ENCODE measurements at places on chromosomes 3 and 15.
A peak's percentile ranks its signal among the peaks of the same experiment; 100 is the strongest.

DNA sequence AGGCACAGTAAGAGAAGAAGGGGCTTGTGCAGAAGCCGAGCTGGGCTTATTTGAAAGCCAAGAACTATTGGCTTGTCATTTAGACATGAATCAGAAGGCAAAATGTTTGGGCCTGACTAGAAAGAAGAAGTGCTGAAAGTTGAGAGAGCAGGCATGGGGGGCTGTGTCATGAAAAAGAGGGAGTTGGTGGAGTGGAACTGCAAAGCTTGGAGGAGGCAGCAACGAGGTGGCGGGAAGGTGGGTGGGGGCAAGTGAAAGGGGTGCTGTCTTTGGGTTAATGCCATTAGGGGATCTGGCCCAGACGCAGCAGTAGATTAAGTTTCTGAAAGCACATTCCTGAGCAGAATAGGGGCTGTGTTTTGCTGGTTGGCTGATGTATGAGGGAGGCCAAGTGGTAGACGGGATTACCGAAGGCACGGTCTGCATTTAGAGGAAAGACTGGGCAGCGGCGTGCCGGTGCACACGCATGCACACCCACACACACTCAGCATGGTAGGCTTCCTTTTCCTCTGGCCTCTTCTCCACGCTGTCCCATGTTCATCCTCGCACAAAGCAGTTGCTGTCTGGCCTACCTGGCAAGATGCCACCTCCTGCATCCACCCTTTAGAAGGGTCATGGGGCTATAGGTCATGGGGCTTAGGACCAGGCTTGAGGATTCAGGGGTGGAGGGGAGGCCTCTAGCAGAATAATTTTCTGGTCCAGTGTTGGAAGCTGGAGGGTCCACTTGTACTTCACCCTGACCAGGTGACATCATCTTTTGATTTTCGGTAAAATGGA, 43.0 kb downstream of the BOC start:
- peak; percentile 35 for DNase-seq

DNA sequence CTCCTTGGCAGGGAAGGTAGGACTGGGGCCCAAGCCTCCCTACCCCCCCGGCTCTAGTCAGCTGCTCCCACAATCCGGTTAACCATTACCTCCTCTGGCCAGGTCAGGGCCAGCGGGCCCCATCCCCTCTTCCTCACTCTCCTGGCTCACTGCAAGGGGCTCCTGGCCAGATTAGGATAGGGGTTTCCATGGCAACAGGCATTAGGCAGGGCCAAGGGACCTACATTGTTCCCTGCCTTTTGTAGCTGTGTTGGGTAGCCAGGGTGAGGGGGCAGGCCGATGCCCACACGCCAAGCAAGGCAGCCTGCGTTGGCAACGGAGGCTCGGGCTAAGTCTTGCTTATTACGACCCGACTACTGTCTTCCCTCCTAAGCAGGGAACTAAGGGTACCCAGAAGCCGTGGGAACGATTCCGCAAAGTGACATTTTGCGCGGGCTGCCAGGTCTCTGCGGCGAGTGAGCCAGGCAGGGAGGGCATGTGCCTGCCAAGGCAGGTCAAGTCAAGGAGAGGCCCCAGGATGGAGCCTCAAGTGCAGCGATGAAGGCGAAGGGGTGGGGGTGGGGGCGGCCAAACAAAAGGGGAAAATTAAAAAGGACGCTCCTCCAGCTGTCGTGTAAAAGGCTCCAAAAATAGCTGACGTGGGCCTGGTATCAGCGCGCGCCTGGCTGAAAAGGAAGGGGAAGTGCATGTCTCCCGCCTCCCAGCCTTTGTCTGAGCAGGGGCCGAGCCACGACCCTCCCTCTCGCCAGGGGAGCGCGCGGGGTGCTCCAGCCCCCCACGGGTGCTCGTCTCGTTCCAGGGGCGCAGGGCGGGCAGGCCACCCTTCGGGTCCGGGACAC, 919 bp downstream of the IDH2 start:
- no peak for DNase-seq

DNA sequence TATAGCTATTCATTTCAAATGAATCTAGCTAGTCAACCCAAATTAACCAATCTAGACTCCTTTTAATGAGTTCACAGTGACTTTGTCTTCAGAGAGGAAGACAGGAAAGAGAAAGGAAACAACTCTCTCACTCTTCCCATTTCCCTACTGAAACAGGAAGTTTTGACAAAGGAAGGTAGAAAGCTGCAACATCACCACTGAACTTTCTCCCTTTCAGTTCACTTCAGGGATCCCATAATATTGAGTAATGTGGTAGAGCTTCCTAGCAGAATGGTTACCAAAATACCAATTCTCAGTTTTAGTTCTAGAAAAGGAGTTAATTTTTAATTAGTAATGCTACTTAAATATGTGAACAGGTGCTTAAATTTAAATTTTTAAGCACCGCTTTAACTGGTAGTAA, 7.5 kb downstream of the VPS13C start:
- DNase-seq: no peak

DNA sequence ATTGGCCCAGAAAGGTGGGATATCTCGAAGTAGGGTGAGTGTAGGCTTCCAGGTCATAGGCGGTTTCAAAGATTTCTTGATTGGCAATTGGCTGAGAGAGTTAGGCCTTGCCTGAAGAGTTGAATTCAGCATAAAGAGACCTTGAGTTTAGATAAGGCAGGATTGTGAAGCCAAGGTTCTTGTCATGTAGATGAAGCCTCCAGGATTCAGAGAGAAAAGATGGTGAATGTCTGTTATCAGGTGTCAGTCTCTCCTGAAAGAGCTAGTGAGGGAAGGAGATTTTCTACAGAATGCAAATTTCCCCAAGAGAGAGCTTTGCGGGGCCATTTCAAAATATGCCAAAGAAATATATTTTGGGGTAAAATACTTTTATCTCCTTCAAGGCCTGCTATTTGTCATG, 217.0 kb upstream of the TLE3 start:
- no peak for DNase-seq
